ENCODE measurements at places on chromosomes 16 and 17.

DNA sequence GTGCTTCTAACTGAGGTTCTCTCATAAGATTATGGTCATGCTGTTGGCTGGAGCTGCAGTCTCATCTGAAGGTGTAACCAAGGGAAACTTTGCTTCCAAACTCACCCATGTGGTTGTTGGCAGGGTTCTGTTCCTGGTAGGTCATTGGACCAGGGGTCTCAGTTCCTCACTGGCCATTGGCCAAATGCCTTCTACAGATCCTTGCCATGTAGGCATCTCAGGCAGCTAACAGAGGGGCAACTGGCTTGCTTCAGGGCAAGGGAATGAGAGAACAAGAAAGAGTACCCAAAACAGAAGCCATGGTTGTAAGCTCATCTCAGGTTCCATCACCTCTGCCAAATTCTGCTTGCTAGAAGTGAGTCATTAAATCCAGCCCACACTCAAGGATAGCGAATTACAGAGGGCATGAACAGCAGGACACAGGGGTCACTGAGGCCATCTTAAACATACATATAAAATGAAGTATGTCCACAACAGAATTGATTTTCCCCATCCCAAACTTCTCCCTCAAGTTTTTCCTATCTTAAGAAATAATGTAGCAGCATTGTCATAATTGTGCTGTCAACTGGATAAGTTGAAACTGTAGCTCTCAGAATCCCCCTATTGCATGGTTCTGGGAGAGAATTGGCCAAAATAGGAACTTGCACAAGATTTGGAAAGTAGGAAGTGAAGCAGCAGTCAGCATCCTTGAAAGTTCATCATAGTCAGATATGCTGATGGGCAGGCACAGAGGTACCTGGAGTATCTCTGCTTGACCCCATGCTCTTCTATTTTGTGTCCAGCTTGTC, 42.4 kb upstream of the CES5A start:
- no peak for DNase-seq

DNA sequence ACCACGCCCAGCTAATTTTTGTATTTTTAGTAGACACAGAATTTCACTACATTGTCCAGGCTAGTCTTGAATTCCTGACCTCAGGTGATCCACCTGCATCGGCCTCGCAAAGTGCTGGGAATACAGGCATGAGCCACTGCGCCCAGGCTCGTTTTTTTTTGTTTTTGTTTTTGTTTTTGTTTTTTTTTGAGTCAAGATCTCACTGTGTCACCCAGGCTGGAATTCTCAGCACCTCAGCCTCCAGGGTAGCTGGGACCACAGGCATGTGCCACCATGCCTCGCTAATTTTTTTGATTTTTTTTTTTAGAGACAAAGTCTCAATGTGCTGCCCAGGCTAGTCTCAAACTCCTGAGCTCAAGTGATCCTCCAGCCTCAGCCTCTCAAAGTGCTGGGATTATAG, 17.5 kb upstream of the CMTM4 start:
- DNase-seq = no peak

- no peak for DNase-seq
Observed at GRCh38 chr17:17826942-17827785, 9.6 kb downstream of the SREBF1 start.

- no peak for DNase-seq
Observed at GRCh38 chr16:64094992-64095634, 1026.8 kb downstream of the CDH11 start.

GRCh38 chr17:80449930-80450576, 26.4 kb downstream of the NPTX1 start:
- DNase-seq = no peak

DNA sequence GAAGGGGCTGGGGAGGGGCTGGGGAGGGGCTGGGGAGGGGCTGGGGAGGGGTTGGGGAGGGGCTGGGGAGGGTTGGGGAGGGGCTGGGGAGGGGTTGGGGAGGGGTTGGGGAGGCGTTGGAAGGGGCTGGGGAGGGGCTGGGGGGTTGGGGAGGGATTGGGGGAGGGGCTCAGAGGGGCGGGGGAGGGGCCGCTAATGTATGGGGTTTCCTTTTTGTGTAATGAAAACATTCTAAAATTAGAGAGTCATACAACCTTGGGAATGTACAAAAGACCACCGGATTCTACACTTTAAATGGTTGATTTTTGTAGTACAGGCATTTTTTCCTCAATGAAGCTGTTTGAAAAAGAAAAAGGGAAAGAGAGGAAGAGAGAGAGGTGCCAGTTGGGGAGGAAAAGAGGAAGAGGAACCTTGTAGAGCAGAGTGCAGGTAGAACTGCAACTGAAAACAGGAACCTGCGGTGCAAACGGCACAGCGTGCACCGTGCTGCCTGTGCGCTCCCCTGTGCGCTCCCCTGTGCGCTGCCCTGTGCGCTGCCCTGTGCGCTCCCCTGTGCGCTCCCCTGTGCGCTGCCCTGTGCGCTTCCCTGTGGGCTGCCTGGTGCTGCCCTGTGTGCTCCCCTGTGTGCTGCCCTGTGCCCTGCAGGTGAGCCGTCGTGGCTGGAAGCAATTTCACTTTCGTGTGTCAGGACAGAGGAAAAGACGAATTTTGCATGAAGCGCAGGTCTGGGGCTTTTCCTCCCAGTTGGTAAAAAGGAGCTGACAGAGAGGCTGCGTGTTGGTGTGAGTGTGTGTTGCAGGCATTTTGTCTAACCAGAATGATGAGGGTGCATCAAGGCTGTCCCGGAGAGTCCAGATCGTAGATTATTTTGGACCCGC, 40.8 kb downstream of the METRNL start:
- no peak for DNase-seq

DNA sequence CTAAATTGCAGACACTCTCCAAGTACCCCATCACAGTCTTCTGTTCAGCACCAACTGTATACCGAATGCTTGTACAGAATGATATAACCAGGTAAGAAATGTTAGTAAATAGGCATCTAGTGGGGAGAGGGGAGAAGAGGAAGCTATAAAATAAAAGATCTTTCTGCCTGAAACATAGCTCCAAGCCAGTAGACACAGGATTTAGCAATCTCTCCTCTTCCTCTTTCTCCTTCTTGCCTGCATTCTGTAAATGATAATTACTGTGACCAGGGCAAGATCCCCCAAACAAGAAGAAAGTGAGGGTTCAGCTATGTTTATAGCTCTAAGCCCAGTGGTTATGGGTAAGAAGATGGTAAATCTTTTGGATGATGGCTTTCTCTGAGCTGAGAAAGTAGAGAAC, 17.9 kb downstream of the ACSM3 start:
- DNase-seq = no peak

- DNase-seq = no peak
Observed at GRCh38 chr17:42879596-42879985, 21.0 kb upstream of the G6PC1 start.

DNA sequence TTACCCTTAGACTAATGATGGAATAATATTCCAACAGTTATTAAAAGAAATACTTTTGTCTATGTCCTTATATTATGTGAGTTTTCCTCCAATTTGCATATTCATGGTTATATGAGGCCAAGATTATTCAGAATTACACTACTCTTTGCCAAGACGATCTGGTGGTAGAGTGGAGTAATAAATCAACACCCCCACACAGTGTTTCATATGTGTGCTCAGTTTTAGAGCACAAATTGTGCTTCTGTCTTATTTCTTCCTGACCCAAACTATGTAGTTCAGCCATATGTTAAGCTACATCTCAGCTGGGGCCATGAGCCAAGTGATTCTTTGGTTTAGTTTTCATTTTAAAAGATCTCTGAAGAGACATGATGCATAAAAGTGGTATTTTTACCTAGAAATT, 26.9 kb upstream of the PPM1E start:
- DNase-seq = no peak

DNA sequence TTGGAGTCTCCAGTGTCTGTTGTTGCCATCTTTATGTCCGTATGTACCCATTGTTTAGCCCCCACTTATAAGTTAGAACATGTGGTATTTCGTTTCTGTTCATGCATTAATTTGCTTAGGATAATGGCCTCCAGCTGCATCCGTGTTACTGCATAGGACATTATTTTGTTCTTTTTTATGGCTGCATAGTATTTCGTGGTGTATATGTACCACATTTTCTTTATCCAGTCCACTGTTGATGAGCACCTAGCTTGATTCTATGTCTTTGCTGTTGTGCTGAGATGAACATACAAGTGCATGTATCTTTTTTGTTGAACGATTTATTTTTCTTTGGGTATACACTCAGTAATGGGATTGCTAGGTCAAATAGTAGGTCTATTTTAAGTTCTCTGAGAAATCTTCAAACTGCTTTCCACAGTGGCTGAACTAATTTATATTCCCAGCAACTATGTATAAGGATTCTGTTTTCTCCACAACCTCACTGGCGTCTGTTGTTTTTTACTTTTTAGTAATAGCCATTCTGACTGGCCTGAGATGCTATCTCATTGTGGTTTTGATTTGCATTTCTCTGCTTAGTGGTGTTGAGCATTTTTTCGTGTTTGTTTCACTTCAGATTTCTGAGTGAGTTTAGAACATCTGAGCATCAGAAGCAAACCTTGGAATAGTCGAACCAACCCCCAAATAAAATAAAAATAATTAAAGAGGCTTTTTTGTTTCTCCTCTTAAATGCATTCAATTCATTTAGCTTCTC, 304.7 kb downstream of the ZFHX3 start:
- no peak for DNase-seq

DNA sequence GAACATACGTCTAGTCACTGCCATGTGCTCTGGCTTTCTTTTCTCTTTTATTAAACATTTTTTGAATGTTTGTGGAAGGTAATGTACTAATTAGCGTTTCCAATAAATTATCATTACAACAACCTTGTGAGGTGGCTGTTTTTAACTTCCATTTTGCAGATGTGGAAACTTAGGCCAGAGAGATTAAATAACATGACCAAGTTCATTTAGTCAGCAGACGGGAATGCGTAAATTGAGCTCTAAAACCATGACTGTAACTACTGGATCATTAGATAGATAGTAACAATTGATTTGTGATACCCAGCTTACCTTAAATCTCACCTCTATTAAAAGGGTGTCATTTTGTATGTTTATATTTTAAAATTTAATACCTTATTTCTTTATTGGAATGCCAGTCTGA, 49.4 kb downstream of the RABEP1 start:
- no peak for DNase-seq

- no peak for DNase-seq
Observed at GRCh38 chr17:50311112-50311460, 34.8 kb upstream of the XYLT2 start.
